ENCODE measurements at places on chromosomes 11 and 22.

- DNase-seq: peak; percentile 47
- peak overlapping the region; percentile 60 for H3K27ac ChIP-seq
- H3K4me3 ChIP-seq: no peak overlapping the region
- no peaks in the 10 kb centered on the region for H3K36me3 ChIP-seq
- H3K27me3 ChIP-seq: peaks cover 5% of the 10 kb centered on the region
Observed at GRCh38 chr11:114102993-114103896, 43.7 kb downstream of the ZBTB16 start.

GRCh38 chr22:47996446-47996857, 1234.0 kb downstream of the TBC1D22A start:
- DNase-seq: no peak
- no peak overlapping the region for H3K4me3 ChIP-seq
- no peak overlapping the region for H3K27ac ChIP-seq

- H3K4me3 ChIP-seq: no peak overlapping the region
- H3K4me1 ChIP-seq: peaks cover 50% of the 10 kb centered on the region
- H3K36me3 ChIP-seq: peaks cover 59% of the 10 kb centered on the region
- H3K27me3 ChIP-seq: no peaks in the 10 kb centered on the region
Observed at GRCh38 chr22:39925909-39926679, 25.2 kb downstream of the GRAP2 start.

- peaks cover 5% of the 10 kb centered on the region for H3K27me3 ChIP-seq
- no peak overlapping the region for H3K4me3 ChIP-seq
- DNase-seq: no peak
- no peaks in the 10 kb centered on the region for H3K4me1 ChIP-seq
- H3K36me3 ChIP-seq: no peaks in the 10 kb centered on the region
Observed at GRCh38 chr11:58429273-58429672, 1.4 kb upstream of the OR5B2 start.

- H3K27me3 ChIP-seq: no peaks in the 10 kb centered on the region
- H3K27ac ChIP-seq: no peak overlapping the region
- H3K4me1 ChIP-seq: no peaks in the 10 kb centered on the region
- H3K36me3 ChIP-seq: peaks cover 9% of the 10 kb centered on the region
Observed at GRCh38 chr11:6210274-6210955, 5.1 kb downstream of the C11orf42 start.

DNA sequence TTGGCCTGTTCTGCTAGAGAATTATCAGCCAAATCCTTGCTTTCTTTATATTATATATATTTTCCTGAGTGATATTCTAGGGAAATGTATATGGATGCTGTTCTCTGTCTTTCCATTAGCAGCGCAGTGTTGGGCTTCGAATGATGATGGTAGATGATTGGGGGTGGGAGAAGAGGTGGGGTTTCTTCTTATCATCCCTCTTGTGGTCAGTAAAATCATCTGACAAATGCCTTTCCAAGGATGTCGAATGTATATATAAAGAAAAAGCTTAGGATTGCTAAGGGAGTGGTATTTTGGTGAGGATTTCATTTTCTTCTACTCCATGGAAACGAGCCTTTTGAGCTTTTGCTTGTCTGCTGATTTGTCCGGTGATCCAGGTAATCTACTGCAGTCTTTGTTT, 48.9 kb downstream of the ARHGEF12 start:
- H3K36me3 ChIP-seq: peaks cover 11% of the 10 kb centered on the region
- H3K27me3 ChIP-seq: peaks cover 3% of the 10 kb centered on the region
- no peak overlapping the region for H3K4me3 ChIP-seq
- DNase-seq: no peak
- H3K27ac ChIP-seq: no peak overlapping the region

GRCh38 chr11:129331217-129331616, 44.4 kb upstream of the BARX2 start:
- no peaks in the 10 kb centered on the region for H3K27me3 ChIP-seq
- peaks cover 4% of the 10 kb centered on the region for H3K4me1 ChIP-seq
- no peak overlapping the region for H3K4me3 ChIP-seq
- H3K36me3 ChIP-seq: no peaks in the 10 kb centered on the region

DNA sequence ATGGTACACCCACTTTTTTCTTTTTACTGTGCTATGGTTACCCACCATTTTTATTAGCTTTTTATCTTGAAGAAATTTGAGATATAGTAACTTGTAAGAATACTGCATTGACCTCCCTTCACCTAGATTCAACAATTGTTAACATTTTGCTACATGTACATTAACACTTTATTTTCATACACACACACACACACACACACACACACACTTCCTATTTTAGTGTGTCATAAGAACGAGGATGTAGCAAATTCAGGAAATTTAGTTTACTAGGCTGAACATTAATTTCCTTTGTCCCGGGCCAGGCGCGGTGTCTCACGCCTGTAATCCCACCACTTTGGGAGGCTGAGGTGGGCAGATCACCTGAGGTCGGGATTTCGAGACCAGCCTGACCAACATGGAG, 1.1 kb upstream of the ATP6V1E1 start:
- no peak overlapping the region for H3K27ac ChIP-seq
- DNase-seq: no peak
- peak overlapping the region; percentile 84 for H3K4me3 ChIP-seq
- no peaks in the 10 kb centered on the region for H3K27me3 ChIP-seq
- peaks cover 24% of the 10 kb centered on the region for H3K4me1 ChIP-seq

GRCh38 chr22:38864361-38865191, 7.4 kb downstream of the CBX6 start:
- H3K27me3 ChIP-seq: no peaks in the 10 kb centered on the region
- no peak for DNase-seq
- no peak overlapping the region for H3K27ac ChIP-seq
- H3K36me3 ChIP-seq: peaks cover 7% of the 10 kb centered on the region
- peaks cover 17% of the 10 kb centered on the region for H3K4me1 ChIP-seq

DNA sequence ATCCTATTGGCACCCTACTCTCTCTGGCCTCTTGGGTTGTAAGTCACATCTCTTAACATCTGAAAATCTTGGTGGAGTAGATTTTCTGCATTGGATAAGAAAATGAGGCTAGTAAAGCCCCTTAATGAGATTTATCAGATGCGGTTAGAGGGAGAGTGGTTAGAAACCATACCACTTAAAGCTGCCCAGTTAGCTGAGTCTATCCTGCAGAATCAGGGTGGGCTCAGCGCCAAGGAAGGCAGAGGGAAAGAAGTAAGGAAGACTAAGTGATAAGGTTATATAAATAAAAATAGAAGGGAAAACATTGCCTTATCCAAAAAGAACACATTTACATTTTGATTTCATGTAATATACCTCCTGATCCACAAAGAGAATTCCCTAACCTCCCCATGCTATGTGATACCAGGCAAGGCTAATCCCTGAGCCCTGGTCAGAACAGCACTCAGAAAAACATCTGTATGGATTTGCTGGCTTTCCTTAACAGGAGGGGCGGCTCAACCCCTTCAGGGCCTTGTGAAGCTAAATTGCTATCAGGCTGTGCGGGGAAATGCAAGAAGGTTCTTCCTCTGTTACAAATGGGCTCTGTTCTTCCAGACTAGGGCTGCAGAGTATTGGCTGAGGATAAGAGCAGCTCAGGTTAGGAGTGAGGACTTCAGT, 101.7 kb downstream of the SNX19 start:
- peaks cover 27% of the 10 kb centered on the region for H3K27me3 ChIP-seq
- no peaks in the 10 kb centered on the region for H3K36me3 ChIP-seq
- no peak overlapping the region for H3K27ac ChIP-seq
- no peak for DNase-seq
- H3K4me1 ChIP-seq: peaks cover 4% of the 10 kb centered on the region

DNA sequence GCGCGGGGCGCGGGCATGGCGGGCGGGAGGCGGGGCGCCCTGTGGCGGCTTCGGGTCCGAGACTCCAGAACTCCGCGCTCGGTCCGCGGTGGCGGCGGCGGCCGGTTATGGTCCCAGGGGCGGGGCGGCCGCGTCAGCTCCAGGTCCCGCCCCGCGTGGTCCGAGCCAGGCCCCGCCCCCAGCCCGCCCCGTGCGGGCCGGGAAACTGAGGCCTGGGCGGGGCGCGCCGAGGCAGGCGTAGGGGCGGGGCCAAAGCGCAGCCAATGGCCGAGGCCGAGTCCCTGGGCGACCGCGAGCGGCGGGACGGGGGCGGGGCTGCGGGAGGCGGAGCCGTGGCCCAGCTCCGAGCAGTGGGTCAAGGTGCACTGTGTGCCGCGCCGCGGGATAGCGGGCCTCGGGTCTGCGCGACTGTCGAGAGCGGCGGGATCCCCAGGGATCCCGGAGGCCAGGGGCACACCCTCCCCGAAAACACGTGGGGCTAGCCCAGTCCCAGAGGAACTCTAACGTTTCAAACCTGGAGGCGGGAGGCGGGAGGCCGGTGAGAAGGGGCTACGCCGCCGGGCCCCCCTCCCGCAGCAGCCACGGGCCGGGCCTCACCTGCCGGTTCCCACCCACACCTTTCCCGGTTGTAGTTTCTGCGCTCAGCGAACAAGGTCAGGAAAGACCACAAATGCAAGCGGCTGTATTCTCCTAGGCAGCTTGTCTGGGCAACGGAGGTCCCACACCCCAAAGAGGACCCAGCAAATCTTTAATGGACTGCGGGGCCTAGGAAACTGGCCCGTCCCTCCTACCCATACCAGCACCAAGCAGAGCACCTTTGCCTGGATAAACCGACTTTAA, at the start of gene SLC25A1:
SLC25A1 (minus strand) TSS at position 80 of the 840 bp plus-strand sequence; CDS start at position 17, 63 bp downstream.
- peaks cover 31% of the 10 kb centered on the region for H3K4me1 ChIP-seq
- DNase-seq: peak; percentile 90
- H3K4me3 ChIP-seq: peak within 1 kb of the TSS; percentile 77
- peak within 1 kb of the TSS; percentile 73 for H3K27ac ChIP-seq

DNA sequence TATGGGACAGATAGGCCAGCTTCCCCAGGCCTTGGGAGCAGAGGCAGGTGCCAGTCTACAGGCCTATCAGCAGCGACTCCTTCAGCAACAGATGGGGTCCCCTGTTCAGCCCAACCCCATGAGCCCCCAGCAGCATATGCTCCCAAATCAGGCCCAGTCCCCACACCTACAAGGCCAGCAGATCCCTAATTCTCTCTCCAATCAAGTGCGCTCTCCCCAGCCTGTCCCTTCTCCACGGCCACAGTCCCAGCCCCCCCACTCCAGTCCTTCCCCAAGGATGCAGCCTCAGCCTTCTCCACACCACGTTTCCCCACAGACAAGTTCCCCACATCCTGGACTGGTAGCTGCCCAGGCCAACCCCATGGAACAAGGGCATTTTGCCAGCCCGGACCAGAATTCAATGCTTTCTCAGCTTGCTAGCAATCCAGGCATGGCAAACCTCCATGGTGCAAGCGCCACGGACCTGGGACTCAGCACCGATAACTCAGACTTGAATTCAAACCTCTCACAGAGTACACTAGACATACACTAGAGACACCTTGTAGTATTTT, 26.6 kb upstream of the L3MBTL2 start:
- peaks cover 6% of the 10 kb centered on the region for H3K4me1 ChIP-seq
- DNase-seq: peak; percentile 12
- H3K27ac ChIP-seq: no peak overlapping the region
- H3K27me3 ChIP-seq: no peaks in the 10 kb centered on the region
- H3K36me3 ChIP-seq: peaks cover 48% of the 10 kb centered on the region

- no peak overlapping the region for H3K27ac ChIP-seq
- DNase-seq: no peak
- no peaks in the 10 kb centered on the region for H3K27me3 ChIP-seq
- H3K36me3 ChIP-seq: peaks cover 33% of the 10 kb centered on the region
Observed at GRCh38 chr11:95134491-95134890, 44.8 kb downstream of the ENDOD1 start.

DNA sequence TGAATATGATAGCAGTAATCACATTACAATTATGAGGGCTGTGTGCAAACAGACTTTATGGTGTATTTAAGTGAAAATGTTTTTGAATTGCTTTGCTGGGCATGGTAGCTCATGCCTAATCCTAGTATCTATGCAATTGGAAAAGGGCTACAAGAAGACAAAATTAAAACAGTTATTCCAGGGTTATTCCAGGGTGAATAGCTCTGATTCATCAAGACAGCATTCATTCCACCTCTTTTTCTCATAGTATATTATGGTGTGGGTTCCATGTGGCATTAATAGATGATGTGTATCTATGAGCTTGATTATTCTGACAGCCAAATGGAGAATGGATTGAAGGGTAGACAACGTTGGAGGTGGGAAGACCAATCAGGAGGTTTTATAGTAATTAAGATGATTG, 12.1 kb upstream of the SIDT2 start:
- no peak overlapping the region for H3K27ac ChIP-seq
- H3K4me1 ChIP-seq: peaks cover 2% of the 10 kb centered on the region
- peaks cover 50% of the 10 kb centered on the region for H3K36me3 ChIP-seq
- DNase-seq: no peak
- H3K4me3 ChIP-seq: no peak overlapping the region
- no peaks in the 10 kb centered on the region for H3K27me3 ChIP-seq

DNA sequence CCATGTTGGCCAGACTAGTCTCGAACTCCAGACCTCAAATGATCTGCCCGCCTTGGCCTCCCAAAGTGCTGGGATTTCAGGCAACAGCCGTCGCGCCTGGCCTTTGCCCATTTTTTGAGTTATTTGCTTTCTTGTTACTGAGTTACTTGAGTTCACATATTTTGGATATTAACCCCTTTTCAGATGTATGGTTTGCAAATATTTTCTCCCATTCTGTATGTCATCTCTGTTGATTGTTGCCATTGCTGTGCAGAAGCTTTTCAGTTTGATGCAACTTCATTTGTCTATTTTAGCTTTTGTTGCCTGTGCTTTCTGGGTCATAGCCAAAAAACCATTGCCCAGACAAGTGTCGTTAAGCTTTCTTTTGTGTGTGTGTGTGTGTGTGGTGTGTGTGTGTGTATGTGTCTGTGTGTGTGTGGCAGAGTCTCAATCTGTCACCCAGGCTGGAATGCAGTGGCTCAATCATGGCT, 6.8 kb downstream of the TSGA10IP start:
- H3K27me3 ChIP-seq: peaks cover 4% of the 10 kb centered on the region
- peaks cover 9% of the 10 kb centered on the region for H3K4me1 ChIP-seq
- no peak for DNase-seq
- H3K4me3 ChIP-seq: no peak overlapping the region

DNA sequence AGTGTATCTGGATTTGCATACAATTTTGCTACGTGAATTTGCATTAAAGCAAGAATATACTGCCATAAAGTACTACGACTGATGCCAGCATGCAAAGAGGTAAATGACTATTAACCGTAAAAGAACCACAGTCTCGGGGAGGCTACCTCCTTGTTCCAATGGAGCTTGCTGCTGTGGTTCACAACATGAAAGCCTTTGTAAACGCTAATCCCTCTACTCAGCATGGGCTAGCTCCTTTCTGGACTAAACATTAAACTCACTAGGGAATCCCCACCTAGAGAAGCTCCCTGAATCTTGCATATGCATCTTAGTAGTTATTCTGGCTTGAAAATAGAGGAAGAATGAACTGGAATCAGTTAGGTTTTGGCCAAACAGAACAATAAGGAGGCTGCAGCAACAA, 60.5 kb upstream of the ARHGAP32 start:
- peaks cover 1% of the 10 kb centered on the region for H3K4me1 ChIP-seq
- no peak overlapping the region for H3K4me3 ChIP-seq
- H3K36me3 ChIP-seq: no peaks in the 10 kb centered on the region
- no peaks in the 10 kb centered on the region for H3K27me3 ChIP-seq
- no peak for DNase-seq

DNA sequence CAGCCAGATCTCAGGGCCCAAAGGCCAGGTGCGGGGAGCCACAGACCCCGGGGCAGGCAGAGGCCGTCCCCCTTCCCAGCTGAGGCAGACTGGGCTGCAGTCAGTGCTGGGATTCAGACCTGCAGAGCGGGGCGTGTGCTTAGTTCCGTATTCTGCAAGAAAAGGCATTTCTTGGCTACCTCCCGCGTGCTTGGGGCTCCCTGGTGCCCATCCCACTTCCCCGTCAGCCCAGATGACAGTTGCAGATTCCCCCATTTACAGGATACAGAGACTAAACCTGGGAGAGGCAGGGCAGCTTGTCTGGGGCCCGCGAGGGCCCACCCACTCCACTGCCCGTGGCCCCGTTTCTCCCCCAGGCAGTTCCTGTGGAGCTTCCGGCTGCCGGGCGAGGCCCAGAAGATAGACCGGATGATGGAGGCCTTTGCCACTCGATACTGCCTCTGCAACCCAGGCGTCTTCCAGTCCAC, 18.3 kb downstream of the CYTH4 start:
- peak overlapping the region; percentile 60 for H3K4me3 ChIP-seq
- H3K27me3 ChIP-seq: no peaks in the 10 kb centered on the region
- DNase-seq: peak; percentile 71
- H3K27ac ChIP-seq: peak overlapping the region; percentile 93
- H3K36me3 ChIP-seq: peaks cover 63% of the 10 kb centered on the region

All from activated CD8-positive, alpha-beta memory T cell treated with anti-CD3 and anti-CD28 coated beads, Interleukin-2, amount 10 ng/mL, durations not matched to agents 7 days and 5 days (primary cell).